IMR-90 (cell line): ENCODE measurements at places on chromosomes 7 and 10.

DNA sequence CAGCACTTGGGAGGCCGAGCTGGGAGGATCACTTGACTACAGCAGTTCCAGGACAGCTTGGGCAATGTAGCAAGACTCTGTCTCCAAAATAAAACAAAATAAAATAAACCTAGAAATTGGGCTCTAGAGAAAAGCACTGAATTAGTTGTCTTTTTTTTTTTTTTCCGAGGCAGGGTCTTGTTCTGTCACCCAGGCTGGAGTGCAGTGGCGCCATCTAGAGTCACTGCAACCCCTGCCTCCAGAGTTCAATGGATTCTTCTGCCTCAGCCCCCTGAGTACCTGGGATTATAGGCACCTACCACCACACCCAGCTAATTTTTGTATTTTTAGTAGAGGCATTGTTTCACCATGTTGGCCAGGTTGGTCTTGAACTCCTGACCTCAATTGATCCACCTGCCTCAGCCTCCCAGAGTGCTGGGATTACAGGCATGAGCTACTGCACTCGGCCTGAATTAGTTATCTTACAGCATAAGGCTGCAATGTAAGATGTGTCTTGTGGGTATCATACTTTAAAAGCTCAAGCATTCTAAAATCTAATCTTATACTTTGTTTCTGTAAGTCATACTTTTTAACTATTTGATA is 12.8 kb downstream of the MEIG1 start:
- no peak for DNase-seq

DNA sequence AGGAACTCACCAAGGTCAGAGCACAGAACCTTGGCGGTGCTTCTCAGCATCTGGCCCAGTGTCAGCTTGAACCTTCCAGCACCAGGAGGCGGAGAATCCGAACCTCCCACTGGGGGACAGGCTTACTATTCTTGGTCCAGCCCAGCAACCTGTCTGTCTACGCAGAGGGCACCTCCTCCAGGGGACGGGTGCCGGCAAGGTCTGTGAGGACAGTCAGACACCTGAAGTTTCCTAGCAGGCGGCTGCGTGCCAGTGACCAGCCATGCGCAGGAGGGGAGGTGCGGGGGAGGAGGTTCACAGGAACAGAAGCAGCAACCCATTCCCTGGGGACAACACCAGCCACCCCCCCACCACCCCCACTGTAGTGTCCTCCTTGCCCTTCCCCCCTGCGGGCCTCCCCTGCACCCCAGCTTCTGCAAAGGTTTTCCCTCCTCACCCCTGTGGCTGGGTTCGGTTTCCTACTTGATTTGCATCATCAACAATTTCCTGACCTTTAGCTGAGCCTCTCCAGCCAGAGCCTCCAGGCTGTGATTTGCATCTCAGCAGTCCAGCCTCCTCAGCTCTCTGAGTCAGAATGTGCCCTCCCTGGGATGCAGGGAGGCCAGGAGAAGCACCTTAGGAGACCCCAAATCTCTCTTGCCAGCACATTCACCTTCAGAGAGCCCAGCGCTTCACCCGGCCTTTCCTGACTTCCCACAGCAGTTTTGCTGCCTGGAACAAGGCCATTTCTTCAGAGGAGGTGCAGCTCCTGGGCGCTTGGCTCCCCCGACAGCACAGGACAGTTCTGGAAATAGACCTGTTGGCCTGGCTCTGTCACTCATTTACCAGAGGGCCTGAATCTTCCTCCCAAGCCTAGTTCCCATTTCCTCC is 107.5 kb upstream of the NPS start:
- DNase-seq: no peak

- no peak for DNase-seq
These were observed 100.6 kb downstream of the PLXNA4 start for GRCh38 chr7:132475669-132476116.

- no peak for DNase-seq
These were observed 54.9 kb downstream of the LRGUK start for GRCh38 chr7:134182078-134182477.

- peak; percentile 85 for DNase-seq
These were observed 2.4 kb upstream of the ARID5B start for GRCh38 chr10:61899069-61899531.

GRCh38 chr7:141785706-141786552 is 4.1 kb upstream of the TAS2R5 start:
- DNase-seq: peak; percentile 55

DNA sequence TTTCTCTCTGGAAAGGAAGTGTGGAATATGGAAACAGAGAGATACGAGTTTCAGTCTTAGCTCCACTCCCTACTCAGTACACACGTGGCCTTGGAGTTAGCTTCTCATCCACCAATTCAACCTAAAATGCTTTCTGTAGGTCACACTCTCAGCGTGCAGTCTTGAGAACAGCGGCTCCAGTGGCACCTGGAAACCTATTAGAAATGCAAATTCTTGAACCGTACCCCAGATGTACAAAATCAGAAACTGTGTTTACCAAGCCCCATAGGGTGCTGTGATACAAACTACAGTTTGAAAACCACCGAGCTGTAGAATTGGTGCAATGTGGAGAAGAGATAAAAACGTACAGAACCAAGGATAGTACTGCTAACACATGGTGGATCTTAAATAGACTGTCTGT is 91.1 kb upstream of the SP4 start:
- no peak for DNase-seq

DNA sequence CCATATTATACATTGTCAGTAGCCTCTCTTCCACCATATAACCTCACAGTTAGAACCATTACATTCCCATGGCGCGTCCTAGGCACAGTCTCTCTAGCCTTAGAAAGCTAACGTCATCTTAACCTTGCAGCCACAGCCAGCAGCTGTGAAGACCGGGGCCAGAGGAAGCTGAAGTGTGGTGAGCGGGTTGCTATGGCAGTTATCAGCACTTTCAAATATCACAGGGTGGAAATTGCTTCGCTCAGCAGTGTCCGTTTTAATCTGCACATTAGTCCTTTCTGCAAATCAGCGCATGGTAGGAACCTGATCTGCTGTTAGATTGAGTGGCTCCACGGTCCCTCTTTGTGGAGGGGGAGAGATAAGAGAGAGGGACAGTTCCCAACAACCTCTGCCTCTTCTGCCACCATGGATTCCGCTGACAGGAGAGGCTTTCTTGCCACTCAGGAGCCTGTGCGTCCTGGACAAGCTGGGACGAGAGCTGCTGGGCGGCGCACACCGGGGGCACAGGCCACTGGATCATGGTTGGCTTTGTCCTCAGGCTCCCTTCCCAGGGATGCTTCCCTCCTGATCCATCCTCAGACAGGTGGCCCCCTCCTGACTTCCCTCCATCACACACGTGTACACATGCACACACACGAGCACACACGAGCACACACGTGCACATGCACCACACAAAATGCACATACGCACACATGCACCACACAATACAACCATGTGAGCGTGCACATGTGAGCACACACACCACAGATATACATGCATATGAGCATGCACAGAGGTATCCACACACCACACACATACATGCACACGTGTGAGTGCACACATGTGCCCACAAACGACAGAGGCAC is 93.8 kb downstream of the WDR37 start:
- peak; percentile 3 for DNase-seq

DNA sequence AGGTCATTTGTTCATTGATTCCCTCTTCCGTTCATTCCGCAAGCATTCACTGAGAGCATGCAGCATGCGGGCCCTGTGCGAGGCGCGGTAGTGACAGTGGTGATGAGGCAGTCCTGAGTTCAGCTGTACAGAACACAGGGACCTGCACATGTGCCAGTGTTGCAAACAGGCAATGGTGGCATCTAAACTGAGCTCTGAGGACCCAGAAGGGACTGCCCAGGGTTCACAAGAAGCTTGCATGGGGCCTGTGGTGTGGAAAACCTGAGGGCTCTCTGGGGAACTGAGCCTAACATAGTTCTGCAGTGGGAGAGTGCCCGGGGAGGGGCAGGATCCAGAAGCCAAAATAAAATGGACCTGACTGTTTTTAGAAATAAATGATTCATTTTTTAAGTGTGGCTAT is 13.2 kb downstream of the ZNF488 start:
- DNase-seq: no peak

DNA sequence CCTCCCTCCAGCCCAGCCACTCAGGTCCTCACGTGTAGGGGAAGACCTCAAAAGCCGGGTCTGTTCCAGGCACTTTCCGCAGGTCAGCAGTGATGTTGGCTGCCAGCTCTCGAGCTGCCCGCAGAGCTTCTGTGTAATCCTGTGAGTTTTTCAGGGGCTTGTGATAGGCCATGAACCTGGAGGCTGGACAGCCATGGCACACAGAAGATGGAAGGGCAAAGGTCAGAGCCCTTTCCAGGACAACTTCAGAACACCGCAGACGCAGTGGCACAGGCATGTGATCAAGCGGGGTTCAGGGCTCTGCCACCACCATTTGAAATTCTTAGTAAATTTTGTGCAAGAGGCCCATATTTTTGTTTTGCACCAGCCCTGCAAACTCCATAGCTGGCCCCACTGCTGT is 24.0 kb downstream of the NPC1L1 start:
- DNase-seq: no peak

GRCh38 chr7:255038-255435 is 34.9 kb upstream of the FOXL3 start:
- no peak for DNase-seq

- DNase-seq: no peak
These were observed 145.7 kb upstream of the SH2B2 start for GRCh38 chr7:102140952-102141370.

DNA sequence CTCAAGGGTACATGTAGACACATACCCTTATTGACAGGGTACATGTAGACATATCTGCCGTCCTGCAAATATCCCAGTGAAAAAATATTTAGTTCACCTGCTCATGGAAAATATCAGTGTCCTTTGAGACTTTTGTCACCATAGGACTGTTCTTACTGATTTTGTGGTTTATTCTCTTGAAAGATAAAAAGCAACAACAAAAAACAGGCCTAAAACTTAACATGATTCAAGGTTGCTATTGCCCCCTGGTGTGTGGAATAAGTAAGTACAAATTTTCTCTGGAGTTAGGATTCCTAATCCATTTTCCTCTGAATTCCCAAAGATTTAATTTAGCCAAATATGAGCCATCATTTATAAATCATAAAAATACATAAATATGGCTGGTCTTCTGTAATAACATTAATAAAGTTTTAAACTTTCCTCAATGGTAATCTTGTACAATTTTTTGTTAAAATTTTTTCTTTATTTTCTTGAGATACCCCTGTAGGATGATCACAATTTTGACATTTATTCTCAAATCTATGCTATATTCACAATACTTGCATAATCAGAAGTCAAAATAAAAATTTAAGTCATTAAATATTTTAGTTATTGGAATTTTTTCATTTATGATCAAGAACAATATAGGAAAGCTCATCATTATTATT is 741.4 kb upstream of the POT1 start:
- no peak for DNase-seq

GRCh38 chr7:2355705-2356008 is 1.0 kb downstream of the EIF3B start:
- no peak for DNase-seq

DNA sequence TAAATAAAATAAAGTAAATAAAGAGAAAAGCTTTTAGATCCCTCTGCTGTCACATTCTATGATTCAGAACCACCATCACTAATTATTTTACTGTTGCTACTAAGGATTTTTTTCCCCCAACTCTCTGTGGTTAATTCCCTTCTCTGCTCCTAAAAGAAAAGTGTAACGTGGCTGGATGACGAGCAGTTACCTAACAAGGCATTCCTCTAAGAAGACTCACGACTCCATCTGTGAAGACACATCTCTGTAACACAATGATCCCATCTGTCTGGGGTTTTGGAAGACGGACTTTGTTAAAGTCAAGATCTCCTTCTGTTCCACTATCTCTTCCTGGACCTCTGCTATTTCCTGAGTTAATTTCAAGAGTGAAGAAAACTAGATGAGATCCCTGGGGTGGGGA is 179.9 kb downstream of the SFMBT2 start:
- DNase-seq: peak; percentile 28

DNA sequence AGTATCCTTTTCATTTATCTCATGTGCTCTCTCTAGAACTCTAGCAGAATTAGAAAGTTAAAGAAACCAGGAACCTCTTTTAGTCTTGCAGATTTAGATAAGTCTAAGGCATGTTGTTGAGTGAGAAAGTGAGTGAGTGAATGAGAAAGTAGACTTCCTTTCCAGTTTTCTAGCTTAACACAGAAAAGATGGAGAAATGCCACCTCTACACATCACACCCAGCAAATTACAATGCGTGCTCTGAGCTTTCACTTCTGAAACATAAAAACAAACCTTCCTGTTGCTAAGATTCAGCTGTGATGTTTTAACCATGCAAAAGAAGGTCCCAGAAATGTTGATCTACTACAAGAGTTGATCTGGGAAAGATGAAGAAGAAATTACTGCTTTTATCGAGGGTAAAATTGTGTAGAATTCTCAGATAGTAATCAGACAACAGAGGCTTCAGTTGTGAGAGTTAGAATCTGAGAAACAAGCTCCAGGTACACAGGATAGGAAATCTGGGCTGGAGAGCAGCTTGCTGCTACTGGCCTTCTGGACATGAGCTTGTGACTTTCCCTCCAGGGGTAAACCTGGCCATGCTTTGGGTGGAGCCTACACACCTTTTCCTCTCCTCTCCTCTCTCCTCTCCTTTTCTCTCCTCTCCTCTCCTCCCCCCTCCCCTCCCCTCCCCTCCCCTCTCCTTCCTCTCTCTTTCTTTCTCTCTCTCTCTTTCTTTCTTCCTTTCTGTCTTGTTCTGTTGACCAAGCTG is 4.6 kb downstream of the CYP3A5 start:
- DNase-seq: no peak

- DNase-seq: no peak
These were observed 287.1 kb upstream of the NEBL start for GRCh38 chr10:21184216-21184615.

DNA sequence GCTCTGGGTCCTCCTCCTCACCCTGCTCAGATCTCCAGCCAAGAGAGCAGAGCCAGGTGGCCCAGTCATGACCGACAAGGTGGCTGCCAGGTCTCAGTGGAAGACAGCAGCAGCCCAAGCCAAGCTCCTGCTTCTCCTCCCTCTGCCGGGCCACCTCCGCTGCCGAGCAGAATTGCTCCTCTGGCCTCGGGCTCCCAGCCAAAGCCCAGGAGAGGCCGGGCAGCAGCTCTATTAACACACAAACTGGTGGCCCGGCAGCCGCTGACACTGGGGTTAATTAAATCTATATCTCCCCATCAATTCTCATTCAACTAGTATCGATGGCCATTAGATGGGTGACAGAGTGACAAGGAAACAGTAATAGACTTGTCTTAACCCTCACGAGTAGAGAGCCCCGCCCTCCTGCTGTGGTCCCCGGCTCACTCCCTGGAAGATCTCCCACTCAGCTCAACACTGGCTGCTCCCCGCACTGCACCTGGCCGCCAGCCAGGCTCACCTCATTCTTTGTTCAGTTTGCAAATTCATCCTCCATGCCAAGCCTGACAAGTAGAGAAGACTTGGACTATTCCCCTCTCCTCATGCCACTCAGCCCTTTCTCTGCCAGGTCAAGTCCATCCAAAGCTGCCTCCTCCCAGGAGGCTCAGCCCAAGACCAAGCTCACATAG is 74.1 kb upstream of the UNC5B start:
- no peak for DNase-seq
